ENCODE measurements at places on chromosomes 12 and 14.

GRCh38 chr12:48996794-48997718, 2.1 kb downstream of the DDN start:
- DNase-seq, result peak; percentile 70

- no peak for DNase-seq
Measured at GRCh38 chr14:102187044-102187443, 47.3 kb downstream of the WDR20 start.

GRCh38 chr14:53778263-53778662, 178.4 kb downstream of the BMP4 start:
- DNase-seq, result no peak

DNA sequence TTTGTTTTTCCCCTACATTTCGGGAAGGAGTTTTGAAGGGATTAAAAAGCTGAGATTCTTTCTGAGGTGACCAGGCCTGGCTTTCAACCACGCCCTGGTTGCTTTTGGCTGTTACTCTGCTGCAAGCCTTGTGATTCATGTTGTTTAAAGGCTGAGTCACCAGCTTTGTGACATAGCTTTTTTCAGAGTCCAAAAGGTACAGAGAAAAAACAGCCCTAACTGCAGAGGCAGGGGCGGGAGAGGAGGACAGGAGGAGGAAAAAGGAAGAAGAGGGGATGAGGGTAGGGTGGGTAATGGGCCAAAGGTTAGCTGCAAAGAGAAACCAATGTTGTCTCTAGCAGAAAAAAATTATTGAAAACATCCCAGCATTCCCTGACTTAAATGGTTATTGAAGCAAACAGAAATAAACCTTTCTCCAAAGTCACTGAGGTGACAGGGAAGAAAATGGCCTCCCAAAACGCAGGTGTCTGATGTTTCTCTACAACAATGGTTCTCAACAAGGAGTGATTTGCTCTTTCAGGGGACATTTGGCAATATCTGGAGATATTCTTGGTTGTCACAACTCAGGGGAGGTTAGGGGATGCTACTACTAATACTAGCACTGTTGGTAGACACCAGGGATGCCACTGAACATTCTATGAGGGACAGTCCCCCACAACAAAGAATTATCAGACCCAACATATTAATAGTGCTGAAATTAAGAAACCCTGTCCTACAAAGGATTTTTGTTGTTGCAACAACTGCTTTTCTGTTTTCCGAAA, 2.1 kb upstream of the UBC start:
- no peak for DNase-seq

DNA sequence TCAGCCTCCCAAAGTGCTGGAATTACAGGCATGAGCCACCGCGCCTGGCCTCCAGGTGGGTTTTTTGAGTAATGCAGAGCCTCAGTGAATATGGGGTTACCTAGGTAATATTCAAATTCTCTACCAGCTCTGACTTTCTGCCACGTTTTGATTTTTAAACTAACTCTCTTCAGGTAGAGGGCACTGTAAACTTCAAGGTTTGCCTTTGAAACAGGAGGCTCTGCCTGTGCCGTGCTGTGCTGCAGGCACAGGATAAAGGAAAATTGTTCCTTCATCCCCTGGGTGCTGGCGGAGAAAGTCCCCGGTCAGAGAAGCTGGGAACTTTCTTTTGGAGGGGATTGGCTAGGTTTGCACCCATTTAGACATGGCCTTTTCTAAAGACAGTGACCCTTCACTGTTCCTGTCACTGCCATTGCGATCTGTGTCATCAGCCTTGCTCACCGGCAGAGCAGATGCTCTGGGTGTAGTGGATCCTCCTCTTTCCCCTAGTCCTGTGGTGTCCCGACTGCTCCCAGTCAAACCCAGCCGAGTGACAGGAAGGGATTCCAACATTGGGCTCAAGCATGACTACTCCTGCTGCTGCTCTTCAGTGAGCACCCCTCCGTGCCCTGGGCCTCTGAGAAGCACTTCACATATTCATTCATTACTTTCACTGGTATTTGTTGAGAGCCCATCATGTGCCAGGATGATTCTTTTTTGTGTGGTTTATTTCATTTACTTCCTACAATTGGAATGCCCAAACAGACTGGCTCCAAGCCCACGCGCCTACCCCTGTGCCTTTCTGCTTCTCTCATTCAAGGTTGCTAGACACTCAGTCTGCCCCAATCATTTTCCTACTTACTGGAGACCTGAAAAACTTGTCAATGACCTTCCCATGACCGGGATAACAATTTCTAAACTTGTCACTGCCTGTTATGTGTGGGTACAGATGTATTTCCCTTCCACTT, 103.6 kb downstream of the TMEM30B start:
- DNase-seq, result no peak

DNA sequence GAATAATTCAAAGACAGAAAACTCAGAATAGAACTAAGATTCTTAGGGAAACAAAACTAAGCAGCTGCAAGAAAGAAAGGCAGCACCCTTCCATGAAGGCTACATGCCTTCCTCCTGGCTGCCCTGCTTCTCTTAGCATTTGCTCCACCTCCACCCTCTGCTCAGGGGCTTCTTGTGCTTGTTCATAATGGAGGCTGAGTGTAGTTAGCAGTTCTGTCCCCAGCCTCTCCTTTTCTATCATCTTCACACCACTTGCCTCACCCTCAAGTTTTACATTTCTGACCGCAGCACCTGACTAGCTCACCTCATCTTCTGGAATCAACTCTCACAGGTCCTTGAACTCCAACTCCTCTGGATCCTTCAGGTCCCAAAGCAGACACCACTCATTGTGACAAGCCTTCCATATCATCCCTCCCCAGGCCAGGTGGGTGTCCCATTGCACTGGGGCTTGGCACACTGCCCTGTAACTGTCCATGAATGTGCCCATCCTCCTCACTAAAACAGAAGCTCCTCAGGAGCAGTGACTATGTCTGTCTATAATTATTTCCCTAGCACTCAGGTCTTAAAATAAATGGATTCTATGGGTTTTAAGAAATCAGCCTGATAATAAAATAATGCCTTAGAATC, 139.1 kb downstream of the TMTC1 start:
- no peak for DNase-seq

GRCh38 chr14:64069634-64070359, 217.0 kb downstream of the SYNE2 start:
- DNase-seq, result no peak

GRCh38 chr12:18275981-18276380, 14.7 kb downstream of the PIK3C2G start:
- no peak for DNase-seq

DNA sequence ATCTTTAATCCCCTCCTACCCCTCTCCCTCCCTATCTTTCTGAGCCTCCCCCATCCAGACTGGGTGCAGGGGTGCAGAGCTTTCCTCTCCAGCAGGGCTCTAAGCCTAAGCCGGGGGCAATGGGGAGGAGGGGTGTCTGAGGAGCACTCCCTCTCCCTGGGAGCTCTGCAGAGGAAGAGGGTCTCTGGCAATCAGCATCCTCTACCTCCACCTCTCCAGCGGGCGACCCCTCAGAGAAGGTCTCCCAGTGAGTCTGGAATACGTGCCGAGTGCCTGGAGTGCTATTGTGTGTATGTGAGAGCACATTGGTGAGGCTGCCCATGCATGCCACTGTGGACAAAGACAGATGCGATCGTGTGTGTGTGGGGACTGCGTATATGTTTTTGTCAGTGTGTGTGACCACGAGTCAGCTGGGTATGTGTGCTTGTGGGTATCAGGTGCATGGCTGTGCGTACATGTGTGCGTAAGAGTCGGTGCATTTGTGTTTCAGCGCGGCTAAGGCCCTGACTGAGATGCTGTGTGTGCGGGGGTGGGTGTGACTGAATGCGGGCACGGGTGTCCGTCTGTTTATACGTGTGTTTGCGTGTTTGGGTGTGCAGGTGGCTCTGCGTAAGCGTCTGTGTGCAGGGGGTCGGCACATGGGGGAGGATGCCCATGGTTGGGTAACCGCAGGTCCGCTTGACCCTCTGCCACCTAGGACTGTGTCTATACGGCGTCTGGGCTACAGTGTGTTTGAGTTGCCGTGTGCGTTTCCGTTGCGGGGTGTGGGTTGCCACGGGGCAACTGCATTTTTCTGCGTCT, 905 bp upstream of the DLK1 start:
- DNase-seq, result no peak

- DNase-seq, result no peak
Measured at GRCh38 chr14:93655078-93655750, 133.1 kb downstream of the PRIMA1 start.

DNA sequence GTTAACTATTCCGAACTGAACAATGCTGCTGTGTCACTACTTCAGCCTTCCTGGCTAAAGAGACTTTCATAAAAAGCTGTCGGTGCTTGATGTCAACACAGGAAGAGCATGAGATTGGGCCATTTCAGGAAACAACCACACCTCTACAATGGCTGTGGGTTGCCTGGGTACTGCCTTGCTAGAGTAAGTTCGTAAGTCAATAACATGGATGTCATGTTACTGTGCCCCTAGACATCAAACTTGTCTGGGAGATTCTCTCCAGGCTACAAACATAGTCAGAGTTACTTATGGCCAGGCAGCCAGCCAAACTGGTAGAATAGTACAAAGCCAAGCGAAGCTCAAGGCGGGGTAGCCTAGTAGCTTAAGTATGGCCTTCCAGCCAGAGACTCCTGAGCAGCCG, 23.1 kb downstream of the MAX start:
- DNase-seq, result no peak

DNA sequence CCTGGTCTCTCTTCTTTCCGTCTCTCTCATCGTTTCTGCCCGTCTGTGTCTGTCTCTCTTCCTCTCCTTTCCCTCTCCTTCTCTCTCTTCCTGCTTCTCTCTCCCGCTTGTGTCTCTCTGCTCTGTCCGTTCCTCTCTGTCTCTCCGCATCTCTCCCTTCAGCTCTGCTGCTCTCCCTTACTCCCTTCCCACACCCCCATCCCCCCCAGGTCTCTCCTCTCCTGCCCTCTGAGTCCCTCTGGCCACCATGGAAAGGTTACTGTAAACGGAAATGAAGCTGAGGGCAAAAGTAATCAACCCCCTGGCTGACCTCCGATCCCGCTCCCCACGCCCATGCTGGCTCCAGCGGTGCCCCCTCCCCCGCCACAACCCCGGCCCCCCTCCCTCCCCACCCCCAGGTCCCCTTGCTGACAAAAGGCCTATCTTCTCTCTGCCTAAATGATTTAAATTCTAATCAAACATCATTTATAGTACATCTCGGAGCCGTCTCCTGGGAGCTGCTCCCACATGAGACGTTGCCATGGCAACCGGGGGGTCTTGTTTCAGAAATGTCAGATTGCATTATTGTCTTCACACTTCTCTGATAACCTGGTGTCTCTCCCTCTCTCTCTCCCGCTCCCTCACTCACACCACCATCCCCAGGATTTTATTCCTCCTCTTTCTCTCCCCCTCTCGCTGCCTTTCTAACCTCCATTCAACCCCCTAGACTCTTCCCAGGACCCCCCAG, 203.8 kb downstream of the RBM19 start:
- DNase-seq, result no peak

DNA sequence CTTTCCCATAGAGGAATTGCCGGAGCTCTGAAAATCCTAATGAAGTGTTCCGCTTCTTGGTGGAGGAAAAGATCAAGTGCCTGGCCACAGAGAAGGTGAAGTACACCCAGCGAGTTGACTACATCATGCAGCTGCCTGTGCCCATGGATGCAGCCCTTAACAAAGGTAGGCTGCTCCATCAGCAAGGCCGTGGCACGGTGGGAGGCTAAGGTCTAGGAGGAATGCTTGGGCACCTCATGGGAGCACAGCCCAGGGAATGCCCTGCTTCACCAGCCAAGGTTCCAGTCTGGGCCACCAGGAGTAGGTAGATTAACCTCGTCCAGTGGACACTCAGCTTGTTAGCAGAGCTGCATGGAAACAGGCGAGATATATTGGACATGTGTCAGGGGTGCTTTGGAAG, 6.4 kb upstream of the TPI1 start:
- DNase-seq, result no peak

DNA sequence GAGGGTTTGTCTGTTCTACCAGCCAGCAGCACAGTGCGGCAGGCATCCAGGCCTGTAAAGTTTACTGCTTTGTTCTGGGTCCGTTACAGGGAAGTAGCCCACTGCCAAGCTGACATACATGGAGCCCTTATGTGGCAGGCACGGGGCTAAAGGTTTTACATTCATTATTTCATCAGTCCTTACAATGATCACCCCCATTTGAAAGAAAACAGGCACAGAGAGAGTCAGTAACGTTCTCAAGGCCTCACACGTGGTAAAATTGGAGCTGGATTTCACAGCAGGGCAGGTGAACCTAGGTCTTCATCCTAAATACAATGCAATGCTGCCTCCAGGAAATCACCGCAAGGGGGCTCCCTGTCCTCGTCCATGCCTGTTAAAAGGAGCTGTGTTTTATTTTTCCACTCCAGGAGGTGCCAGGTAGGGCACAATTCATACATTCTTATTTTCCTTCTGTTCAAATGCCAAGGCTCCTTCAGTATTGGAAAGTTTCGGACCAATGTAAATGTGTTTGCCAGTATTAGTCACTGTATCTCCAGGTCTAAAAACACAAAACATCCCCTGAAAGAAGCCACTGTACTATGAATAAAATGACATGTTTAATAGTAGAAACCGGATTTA, 172.2 kb upstream of the GZMB start:
- DNase-seq, result peak; percentile 37

DNA sequence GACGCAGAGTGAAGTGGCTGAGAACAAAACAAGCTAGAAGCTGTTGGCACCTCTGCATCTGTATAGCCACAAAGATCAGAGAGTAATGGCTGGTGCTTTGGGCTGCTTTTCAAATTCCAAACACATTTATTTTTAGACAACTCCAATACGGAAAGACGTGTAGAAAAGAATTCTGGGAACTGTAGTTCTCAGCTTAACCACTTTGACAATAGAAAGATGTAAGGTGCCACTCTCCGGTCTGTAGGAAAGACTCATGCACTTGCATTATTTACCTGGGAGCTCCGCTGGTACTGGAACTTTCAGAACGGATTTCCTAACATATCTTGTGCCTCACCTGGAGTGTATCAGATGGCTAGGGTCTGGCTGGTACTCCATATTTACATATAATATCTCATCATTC, 1.8 kb upstream of the OR4K2 start:
- DNase-seq, result no peak

DNA sequence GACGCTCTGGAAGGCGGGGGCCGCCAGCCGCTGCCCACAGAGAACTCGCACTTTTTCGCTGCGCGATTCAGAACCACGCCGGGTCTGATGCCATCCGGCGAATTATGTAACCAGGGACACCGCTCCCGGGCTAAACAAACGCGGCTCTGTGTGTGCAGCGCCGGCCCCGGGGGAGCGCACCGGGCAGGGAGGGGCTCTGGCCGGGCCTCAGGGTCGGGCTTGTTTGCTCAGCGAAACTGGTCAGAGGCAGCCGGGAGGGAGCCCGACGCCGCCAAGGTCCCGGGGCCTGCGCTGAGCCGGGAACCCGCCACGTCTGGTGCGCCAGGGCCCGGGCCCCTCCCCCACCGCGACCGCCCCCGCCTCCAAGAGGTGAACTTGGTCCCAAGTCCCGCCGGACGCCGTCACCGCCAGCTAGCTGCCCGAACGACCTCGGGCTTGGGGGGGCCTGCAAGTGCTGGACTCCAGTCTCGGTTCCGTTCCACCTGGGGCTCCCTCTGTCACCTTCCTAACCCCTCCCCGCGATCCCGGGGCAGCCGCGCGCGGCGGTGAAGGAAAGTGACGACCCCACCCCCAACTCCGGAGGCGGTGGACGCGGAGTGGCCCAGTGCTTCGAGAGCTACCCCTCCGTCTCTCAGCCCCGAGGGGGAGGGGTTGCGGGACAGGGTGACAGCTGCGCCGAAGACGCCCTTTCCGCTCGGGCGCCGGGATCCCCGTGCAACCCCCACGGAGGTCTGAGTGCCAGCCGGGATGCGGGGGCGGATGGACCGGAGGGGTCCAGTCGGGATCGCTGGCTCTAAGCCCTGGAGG, 848 bp downstream of the CTDSP2 start:
- DNase-seq, result peak; percentile 32

GRCh38 chr12:82596483-82596882, 90.2 kb upstream of the TMTC2 start:
- no peak for DNase-seq

GRCh38 chr14:83706231-83706954, 1823.6 kb upstream of the FLRT2 start:
- no peak for DNase-seq

Measured in stimulated activated CD4-positive, alpha-beta T cell treated with anti-CD3 and anti-CD28 coated beads, TNF-alpha, amount 100 ng/mL, for 24 hours (primary cell).